Fibroblast of skin of left biceps (primary cell): ENCODE measurements at places on chromosomes 6 and 20.

DNA sequence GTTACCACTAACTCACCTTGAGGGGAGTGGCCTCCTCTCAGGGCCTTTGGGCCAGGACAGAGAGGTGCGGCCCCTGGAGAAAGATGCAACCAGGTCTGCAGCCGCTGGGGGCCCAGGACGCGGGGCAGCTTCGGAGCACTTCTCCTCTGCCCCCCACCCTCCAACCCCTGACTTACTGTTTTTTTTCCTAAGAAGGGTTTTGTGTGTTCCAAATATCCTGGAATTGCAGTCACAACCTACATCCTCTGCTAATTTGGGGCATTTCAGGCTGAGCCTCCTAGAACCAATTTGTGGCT, 1.7 kb downstream of the LINC00237 start:
- no peak for DNase-seq

GRCh38 chr20:13418263-13419229, 197.5 kb downstream of the ISM1 start:
- DNase-seq: no peak

DNA sequence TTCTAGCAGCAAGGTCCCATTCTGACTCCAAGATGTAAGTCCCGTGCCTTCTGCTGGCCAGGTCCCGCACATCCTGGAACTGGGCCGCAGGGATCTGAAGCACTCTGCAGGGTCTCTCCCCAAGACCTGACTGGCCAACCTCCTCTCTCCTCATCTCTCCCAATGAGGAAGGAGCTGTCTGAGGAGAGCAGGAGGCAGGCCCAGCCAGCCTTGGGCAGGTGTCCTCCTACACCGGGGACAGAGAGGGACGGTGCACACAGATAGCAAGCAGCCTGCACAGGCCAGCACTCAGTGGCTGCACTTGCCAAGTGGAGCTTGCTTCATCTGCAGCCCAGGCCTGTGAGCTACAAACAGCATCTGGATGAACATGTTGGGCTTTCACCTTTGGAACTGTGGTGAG, 76.8 kb upstream of the CD93 start:
- DNase-seq: no peak

DNA sequence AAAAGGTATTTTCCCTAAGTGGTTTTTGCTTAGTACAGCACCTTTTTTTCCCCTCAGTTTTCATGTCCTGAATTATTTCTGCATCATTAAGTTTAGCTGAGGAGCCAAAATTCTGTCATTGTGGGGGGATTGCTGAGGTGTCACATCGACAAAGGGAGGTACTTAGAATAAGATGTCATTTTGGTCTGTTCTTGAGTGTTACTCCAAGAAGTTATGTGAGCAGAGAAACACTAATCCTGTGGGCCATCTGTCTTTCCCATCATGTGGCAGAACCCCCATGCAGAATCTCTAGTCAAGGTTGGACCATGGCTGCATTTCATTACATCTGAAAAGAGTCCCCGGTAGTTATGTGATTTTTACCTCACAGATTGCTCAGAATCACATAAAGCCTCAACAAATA, 167.8 kb upstream of the CENPW start:
- no peak for DNase-seq

- DNase-seq: no peak
Observed at GRCh38 chr20:6827472-6827871, 60.0 kb downstream of the BMP2 start.

DNA sequence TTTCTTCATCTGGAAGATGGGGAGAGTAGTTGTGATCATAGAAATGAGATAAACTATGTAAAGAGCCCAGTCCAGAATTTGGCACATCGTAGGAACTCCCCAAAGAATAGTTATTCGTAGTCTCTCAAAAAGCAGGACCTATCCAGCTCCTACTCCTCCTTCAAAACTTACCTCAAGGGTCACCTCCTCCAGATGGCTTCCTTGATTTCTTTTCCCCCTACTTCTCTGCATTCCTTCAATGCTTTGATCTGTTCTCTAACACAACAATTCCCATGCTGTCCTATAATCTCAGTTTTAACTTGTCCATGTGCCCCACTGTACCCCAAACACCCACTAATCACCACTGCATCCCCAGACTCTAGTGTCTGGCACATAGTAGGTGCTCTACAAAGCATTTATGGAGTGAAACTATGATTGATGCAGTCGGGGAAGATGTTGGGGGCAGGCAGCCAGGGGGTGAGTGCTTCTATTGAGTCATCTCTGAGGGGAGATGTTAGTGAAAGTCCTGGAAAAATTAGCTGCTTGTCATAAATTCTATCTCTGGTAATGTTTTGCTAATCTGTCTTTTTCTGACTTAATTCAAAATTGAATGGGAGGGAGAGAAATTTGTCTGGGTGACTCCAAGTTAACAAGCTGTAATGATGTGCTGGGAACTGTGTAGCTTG, 181.3 kb upstream of the KCNG1 start:
- no peak for DNase-seq

- DNase-seq: no peak
Observed at GRCh38 chr20:32513031-32513866, 71.9 kb downstream of the NOL4L start.

DNA sequence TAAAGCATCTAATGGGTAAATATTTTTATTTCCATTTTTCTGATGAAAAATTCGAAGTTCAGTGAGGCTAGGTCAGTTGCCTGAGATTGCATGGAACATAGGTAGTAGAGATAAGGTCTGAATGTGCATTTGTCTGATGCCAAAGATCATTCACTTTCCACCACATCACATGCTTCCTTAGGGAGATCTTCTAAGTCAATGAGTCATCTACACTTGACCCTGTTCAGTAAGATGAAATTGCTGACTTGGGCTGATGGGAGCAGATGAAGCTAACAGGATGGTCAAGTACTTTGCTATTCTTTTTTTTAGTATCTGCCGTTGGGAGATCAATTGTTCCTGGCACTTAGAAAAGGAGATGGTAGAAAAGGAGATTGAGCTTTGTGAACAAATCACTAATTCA, 511.3 kb downstream of the PHF3 start:
- no peak for DNase-seq

- no peak for DNase-seq
Observed at GRCh38 chr20:15162079-15162647, 824.8 kb upstream of the FLRT3 start.

- DNase-seq: no peak
Observed at GRCh38 chr6:110999634-111000270, 17.9 kb downstream of the RPF2 start.

DNA sequence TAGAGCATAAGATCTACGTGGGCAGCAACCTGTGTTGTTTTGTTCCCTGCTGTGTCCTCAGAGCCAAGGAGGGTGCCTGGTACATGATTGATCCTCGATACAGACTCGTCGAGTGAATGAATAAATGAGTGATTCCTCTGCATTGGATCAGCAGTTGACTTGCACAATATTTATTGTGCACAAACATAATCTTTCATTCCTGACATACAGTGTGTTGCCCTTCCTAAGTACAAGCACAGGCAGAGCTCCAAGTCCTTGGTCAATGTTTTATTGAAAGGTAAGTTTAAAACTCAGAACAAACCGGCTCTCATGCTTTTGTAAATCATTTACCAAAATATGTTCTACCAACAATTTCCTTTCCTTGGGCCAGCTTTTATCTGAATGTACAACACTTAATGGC, 57.4 kb downstream of the STMND1 start:
- no peak for DNase-seq

GRCh38 chr20:40156600-40157317, 532.3 kb downstream of the MAFB start:
- DNase-seq: no peak

GRCh38 chr6:131125431-131125830, 9.8 kb upstream of the AKAP7 start:
- DNase-seq: peak; percentile 30

- DNase-seq: no peak
Observed at GRCh38 chr20:22525821-22526220, 58.6 kb downstream of the FOXA2 start.

- DNase-seq: no peak
Observed at GRCh38 chr6:137434640-137435039, 59.6 kb downstream of the OLIG3 start.

- DNase-seq: no peak
Observed at GRCh38 chr6:168364793-168365421, 45.3 kb upstream of the DACT2 start.

DNA sequence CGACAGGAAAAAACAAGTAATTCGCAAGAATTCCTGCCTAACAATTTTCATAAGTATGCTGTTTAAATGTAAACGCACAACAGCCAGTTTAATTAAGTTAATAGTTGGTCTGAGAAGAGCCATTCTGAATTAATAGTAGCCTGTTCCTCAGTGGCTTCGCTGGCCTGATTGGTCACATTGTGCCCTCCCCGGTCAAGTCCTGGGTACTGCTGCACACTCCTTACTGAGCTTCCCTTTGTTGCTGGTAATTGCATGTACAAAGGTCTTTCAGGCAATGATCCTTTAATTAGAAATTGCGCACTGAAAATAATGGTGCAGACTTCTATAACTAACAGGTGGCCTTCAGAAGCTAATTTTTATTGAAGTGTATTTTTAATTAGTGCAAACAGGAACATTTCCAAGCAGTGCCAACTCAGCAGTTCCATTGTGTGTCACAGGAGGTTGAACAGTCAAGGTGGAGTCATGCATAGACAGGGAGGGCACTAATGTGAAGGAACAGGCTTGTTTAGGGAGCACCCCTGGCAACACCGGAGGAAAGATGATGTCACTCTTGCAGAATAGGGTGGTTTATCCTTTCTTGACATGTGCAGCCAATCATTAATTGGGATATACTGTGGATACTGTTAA, 92.6 kb upstream of the SLC22A23 start:
- DNase-seq: no peak

GRCh38 chr6:104473021-104473429, 386.7 kb downstream of the HACE1 start:
- DNase-seq: no peak

- DNase-seq: no peak
Observed at GRCh38 chr6:111533087-111533784, 50.2 kb upstream of the REV3L start.

DNA sequence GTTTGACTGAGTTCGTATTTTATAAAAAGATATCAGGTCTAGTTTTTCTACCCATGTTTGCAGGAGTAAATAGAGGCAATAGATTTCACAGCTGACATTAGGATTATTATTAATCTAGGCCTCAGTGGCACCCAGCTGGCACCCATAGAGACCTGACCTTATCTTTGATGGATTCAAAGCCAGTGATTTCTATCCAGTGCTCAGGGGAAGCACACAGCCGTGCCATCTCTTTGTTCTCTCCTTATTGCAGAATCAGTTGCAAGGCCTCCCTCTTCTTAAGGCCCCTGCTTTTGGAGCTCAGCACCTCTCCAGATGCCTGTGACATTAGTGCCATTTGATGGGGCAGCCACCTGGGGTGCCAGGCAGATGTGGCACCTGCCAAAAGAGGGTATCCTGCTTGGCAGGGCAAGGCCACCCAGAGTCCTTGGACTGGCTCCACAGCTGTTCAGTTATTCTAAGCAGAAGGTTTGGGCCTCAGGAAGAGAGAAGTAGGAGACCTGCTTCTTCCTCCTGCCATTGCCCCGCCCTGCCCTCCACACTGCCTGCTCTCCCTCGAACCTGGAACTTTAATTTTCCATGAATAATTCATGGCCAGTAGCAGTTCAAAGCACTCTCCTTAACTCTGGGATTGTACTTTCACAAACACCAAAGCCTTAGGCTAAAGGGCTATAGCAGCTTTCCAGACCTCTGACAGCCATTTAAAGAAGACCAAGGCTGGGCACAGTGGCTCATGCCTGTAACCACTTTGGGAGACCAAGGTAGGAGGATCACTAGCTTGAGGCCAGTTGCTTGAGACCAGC, 206.3 kb downstream of the ZDHHC14 start:
- no peak for DNase-seq

- no peak for DNase-seq
Observed at GRCh38 chr20:34943808-34944567, 11.6 kb downstream of the GSS start.

- DNase-seq: no peak
Observed at GRCh38 chr20:36604952-36605398, 604 bp upstream of the RAB5IF start.

DNA sequence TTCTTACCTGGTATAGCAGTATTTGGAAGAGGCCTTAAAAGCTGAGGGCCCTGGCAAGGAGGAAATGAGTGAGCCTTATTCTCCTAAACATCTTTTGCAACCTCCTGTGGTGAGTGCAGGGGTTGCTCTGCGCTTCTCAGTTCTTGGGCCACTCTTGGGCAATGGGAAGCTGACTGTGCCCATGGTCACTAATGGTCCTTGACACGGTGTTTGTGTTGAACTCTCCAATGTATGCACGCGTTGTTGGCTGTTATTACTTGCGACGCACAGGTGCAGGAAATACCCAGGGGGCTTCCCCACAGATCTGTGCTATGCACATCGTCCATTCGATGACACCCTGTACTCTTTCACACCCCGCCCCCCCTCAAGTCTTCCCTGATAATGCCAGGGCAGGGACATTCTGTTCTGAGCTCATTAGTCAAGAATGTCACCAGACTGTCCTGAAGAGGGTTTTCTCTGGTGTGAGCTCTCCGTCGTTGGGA, 79.7 kb downstream of the EDN1 start:
- DNase-seq: no peak

GRCh38 chr6:64013011-64013410, 377.4 kb downstream of the PHF3 start:
- DNase-seq: no peak

DNA sequence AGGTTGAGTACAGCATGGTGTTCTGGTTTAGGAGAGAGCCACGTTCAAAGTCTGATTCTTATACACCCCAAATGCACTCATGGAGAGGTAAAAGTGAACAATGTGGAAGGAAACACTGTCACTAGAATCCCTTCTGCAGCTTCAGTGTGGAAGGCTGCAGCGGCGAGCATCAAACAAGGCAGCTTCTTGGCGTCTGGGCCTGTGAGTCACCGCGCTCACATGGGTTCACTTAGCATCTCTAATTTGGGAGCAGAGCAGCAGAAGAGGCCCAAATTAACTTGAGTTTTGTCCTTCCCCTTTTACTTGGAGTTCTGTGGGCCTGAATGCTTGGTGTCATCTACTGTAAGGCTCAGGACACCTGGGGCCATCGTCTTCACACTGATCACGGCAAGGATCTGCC, 10.9 kb upstream of the E2F1 start:
- peak; percentile 45 for DNase-seq

- DNase-seq: no peak
Observed at GRCh38 chr6:111714416-111715270, 109.0 kb upstream of the TRAF3IP2 start.

DNA sequence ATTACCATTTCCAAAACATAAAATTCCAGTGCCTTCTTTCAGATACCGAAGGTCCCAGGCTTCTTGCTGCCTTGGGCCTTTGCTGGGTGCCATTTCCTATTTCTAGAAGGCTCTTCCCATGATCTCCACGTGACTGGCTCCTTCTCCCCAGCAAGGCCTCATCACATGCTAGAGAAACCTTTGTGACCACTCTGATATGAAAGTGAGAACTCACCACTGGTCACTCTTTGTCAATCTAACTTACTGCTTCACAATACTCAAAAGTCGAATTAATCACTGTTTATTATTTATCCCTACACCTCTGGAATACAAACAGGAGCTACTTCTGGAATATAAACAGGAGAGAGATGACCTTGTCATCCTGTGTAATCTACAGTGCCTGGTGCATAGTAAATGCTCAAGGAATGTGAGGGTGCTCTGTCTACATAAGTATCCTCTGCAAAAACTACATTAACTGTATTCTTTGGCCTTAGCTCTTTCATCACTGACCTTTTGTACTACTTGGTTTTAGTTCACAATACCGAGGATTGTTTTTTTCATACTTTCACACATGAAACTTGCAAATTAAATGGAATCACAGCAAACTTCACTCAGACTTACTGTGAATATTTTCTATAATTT, 1.6 kb downstream of the STX7 start:
- DNase-seq: no peak

GRCh38 chr6:43181621-43181941, 415 bp upstream of the CUL9 start:
- no peak for DNase-seq
